Lung (tissue), 17 donors: ENCODE measurements at places on chromosomes 5 and 9.

GRCh38 chr5:133943475-133943817 lies 25.0 kb downstream of the C5orf15 start:
- no peak for DNase-seq

DNA sequence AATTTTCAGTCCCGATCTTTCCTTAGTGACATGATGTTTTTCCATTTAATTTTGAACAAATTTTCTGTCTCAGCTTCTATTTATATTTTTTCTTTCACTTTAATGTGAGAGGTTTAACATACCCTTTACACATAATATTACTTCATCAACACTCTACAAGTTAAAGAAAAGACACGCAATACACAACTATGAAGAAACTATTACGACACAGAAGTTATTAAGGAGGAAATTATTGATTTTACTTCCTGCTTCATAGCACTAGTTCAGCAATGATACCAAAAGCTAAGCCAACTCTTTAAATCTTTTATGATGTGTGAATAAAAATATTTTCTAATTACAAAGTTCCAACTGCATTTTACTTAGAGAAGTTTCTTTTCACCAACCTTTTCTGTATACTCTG lies 432.3 kb upstream of the DAB2 start:
- DNase-seq, result peak; percentile 29

DNA sequence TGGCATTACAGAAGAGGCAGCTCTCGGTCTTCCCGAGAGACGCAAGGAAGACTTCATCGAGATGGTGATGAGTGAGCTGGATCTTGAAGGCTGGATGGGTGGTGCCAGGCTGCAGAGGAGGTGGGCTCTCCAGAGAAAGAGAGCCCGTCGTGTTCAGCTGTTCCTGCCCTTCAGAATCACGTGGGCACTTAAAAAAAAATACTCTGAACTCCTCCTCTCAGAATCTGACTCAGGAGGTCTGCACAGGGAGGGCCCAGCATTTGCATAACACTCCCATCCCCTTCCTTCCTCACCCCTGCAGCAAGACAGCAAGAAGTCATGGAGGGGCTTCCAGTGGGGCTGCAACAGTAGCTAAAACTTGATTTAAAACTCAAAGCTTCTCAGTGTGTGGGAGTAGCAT lies 203.0 kb downstream of the ATPSCKMT start:
- no peak for DNase-seq

- DNase-seq, result peak; percentile 40
Observed at GRCh38 chr5:120096413-120096812, 367.7 kb upstream of the PRR16 start.

- DNase-seq, result no peak
Observed at GRCh38 chr5:133049726-133050048, 2.1 kb upstream of the HSPA4 start.

GRCh38 chr5:116947691-116948528 lies 373.3 kb upstream of the SEMA6A start:
- peak; percentile 24 for DNase-seq

- DNase-seq, result no peak
Observed at GRCh38 chr9:92455217-92455616, 27.1 kb downstream of the ASPN start.

- no peak for DNase-seq
Observed at GRCh38 chr9:123495731-123496130, 139.7 kb downstream of the CRB2 start.

DNA sequence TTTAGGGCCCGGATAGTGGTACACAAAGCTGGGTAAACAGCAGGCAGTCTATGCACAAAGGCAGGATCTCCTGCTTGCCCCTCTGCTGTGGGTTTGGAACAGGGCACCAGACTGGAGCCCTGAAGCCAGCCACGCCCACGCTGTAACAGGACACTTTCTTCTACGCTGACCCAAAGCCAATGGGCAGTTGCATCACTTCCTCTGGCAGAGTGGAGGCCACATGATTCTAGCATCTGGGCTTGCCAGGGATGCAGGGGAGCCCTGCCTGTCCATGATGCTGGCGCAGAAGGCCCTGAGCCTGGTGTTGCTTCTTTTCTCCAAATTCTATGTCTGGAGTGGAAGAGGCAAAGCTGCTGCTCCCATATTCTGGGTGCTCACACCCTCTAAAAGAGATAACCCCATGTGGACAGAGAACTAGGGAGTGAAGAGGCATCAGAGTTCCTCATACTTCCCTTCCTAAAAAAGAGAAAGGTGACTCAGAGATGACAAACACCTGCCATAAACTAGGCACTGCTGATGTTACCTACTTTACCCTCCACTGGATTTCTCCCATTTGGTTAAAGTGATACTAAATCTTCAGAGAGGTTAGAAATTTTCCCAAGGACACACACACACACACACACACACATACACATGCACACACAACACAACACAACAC lies 260.3 kb upstream of the KLF4 start:
- peak; percentile 88 for DNase-seq

GRCh38 chr5:169265888-169266287 lies 35.1 kb downstream of the SLIT3 start:
- no peak for DNase-seq
